Stimulated activated CD4-positive, alpha-beta T cell treated with anti-CD3 and anti-CD28 coated beads, Interleukin-2, amount 100 ng/mL, for 24 hours (primary cell): ENCODE measurements at places on chromosomes 11 and 22.

GRCh38 chr11:115869780-115870431 is 365.7 kb upstream of the CADM1 start:
- no peak for DNase-seq

DNA sequence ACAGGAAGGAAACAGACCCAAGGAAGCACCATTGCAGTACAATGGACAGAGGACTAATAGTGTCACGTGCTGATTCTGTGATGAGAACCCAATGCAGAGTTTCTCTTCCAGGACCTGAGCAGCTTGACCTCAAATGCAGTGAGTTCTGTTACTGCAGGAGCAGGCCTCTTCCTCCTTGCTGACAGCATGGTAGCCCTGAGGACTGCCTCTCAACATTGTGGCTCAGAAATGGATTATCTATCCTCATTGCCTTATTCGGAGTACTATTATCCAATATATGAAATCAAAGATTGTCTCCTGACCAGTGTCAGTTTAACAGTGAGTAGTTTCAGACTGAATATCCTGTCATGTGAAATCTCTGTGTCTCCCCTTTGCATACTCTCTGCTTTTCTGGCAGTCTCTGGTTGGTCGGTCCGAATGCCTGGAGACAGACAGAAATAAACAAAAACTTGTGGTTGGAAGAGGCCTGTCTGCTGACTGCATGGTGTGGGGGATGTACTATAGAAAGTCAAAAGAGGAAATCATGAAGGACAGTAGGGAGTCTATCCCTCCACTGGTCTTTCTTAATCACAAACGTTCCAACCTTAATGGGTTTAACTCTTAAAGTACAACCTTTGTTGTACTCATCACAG is 6.9 kb upstream of the MS4A14 start:
- DNase-seq: no peak

- no peak for DNase-seq
Observed at GRCh38 chr22:37684803-37685615, 1.1 kb upstream of the NOL12 start.

- DNase-seq: no peak
Observed at GRCh38 chr11:68532727-68533369, 72.3 kb downstream of the PPP6R3 start.

- no peak for DNase-seq
Observed at GRCh38 chr11:3865388-3866193, 10.1 kb downstream of the STIM1 start.
